Occipital lobe (tissue), 3 donors: ENCODE measurements at places on chromosomes 12 and 14. TPM values are rescaled to one million over a fixed set of nuclear protein-coding genes. Genes with fewer than 3 reads are reported as not detected.

DNA sequence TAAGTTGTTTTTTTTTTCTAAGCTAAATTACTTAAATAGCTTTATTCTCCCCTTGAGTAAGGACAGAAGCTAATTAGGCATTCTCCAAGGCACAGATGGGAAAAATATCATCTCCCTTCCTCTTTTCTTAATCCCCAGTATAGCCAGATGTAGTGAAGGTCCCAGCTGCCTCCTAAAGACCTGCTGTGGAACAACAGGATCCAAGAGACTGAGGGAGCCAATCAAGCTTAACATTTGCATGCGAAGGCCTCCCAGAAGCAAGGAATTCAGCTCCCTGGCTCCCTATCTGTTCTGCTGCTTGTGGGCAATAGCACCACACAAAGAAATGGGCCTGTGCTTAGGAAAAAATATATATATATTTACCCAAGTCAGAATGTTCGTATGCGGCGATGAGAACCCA is 255.2 kb downstream of the SYT1 start:
- DNase-seq: no peak

GRCh38 chr12:103272949-103273348 is 222.8 kb downstream of the C12orf42 start:
- DNase-seq: no peak

DNA sequence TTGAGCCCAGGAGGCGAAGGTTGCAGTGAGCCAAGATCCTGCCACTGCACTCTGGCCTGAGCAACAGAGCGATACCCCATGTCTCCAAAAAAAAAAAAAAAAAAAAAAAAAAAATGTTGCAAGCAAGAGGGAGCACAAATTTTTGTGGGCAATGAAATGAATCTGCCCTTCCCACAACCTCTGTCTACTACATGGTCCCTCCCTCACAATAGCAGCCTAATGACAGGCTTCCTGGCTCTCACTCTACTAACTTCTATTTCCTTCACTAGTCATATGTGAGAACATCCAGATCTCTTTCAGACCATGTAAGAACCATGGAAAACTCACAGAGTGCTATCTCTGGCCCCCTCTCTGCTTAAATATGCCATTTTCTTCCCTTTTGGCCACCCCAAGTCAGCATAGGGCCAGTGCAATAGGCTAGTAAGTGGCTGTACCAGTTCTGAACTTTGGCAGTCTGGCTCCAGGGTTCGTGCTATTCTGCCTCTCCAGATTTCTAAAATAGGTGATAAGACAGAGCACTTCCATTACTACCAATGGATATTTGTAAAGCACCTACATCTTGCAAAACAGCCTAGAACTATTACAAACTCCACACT is 7.1 kb downstream of the OSBPL8 start:
- no peak for DNase-seq

- no peak for DNase-seq
Observed at GRCh38 chr12:128767518-128767917, 56.2 kb downstream of the SLC15A4 start.

- DNase-seq: no peak
Observed at GRCh38 chr12:11059784-11060183, 2.3 kb downstream of the TAS2R46 start.

DNA sequence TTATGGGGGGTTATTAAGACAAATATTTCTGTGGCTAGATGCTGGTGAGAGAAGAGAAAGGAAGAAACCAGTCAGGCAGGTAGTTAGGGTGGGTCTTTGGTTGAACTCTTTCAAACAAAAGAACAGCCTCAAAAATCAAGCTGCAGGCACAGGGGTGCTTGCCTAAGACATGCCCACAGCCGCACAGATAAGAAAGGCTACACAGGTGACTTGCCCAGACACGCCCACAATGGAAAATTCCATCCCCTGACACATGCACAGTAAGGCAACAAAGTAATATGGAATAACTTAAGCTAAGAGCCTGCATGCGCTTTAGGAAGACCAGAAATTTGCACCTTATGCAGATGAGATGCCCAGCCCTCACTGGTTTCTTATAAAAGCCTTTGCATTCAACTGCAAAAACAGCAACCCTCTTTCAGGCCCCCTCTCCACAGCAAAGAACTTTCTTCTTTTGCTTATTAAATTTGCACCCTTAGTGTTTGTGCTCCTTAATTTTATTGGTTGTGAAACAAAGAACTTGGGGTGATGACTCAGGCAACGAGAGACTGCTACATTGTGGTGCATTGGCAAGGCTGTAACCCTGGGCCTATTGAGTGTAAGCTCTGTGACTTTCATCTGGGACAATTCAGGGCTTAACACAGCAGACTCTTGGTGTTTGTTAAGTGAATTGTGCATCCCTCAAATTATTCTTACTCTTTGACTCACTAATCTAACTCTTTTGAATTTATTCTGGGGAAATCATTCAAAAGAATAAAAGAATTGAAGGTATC is 149.4 kb downstream of the RPAP3 start:
- DNase-seq: no peak

DNA sequence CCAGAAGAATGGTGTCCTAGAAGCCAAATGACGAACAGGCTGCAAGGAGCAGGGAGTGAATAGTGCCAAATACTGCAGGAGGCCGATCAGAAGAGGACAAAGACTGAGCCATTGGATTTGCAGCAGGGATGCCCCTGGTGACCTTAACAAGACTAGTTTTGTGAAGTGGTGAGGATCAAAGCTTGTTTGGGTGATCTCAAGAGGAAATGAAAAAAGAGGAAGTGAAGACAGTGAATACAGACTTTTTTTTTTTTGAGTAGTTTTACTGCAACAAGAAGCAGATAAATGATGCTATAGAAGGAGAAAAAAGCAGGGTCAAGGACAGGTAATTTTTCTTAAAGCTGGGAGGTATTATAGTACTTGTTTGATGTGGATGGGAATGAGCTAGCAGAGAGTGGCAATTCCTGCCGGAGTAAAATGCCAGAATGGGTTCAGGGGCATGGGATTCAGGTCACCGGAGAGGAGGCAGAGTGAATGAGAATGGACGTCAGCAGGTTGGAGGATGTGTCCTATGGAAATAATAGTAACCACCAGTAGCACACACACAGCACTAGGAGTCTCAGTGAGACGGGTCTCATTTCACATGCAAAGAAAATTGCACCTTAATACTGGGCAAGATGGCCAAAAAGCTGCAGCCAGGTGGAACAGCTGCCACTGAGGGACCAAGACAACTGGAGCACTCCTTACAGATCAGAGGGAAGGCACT is 345.8 kb upstream of the CCDC196 start:
- no peak for DNase-seq

- DNase-seq: no peak
Observed at GRCh38 chr14:63342371-63342770, 23.6 kb upstream of the GPHB5 start.

DNA sequence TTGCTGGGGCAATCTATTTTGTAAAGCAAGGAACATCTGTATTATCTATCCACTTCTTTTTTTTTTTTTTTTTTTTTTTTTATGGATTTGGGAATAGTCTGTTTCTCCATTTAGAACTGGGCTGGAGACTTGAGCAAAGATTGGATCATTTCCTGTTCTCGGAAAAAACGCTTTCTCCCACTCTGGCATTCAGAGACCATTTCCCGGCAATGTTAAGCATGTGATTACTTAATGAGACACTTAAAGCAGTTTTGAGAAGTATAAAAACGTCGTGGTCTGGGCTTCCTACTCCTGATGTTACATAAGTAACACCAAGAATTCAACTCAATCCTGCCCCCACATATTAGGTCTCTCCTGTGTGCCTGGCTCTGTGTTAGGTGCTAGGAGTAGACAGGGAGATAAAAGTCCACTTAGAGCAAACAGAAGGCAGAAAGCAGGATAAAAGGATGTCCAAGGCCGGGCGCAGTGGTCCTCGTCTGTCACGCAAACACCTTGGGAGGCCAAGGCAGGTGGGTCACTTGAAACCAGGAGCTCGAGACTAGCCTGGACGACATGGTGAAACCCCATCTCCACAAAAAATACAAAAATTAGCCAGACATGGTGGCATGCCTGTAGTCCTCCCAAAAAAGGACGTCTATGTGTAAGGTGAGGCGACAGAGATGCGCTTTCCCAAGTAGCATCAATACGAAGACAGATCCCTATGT is 152.1 kb upstream of the GSC start:
- DNase-seq: no peak

DNA sequence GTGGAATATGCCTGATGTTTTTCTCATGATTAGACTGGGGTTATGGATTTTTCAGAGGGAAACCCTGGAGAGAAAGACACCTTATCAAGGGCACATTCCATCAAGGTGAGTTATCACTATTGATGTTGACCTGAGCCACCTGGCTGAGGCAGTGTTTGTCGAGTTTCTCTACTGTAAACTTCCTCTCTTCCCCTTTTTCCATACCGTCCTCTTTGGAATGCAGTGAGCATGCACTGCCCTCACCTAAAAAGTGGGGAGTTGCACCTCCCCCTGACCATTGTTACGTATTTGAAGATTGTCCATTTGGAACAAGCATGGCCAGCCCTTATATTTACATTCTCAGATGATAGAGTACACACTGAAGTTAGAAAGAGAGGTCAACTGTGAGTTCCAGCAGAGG is 53.9 kb upstream of the PWP1 start:
- no peak for DNase-seq

GRCh38 chr12:108312693-108313189 is 26.4 kb downstream of the CMKLR1 start:
- DNase-seq: no peak

DNA sequence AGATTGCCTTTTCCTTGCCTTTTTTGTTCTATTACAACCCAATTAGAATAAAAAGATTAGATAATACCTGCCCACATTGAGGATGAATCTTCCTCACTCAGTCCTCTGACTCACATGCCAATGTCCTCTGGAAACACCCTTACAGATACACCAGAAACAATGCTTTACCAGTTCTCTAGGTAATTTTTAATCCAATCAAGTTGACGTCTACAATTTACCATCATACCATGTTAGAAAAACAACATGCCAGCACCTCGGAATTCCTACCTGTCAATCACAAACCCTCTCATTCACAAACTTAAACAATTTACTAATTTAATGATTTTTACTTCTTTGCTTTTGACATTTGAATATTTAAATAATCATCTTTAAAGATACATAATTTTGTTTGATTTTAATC is 953.8 kb downstream of the TRHDE start:
- DNase-seq: no peak

DNA sequence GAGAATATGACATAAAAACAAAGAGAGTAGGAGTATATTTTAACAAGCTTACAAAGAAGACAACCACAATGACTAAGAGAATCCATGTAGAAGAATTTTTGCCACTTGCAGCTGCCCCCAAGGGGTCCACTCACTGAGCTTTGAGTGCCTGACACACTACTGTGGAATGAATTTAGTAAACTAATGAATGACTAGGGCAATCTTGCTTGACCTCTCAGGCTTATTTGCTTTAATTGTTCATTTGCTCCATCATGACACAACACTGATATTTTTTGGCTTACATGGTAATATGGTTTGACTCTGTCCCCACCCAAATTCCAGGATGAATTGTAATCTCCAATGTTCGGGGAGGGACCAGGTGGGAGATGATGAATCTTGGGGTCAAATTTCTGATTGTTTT is 249.1 kb upstream of the FAR2 start:
- DNase-seq: no peak

GRCh38 chr14:100535287-100536120 is 51.7 kb downstream of the BEGAIN start:
- DNase-seq: no peak

DNA sequence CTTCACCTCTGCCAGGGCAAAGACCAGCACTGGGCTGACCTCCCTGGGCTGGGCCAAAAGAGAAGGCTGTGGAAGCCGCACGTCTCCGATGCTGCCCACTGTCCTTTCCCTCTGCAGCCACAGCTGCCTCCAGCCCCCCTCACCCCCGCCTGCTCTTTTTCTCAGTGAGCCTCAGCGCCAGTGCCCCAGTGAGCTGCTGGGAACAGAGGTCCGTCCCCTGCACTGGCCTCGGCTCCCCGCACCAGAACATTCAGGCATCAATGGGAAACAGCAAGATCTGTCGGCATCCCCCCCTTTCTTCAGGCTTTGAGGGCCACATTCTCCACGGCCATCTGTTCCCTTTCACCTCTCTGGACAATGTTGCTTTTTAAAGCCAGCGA is 398.1 kb downstream of the ZFP36L1 start:
- DNase-seq: no peak

- DNase-seq: no peak
Observed at GRCh38 chr12:57739914-57740538, 1.5 kb upstream of the AGAP2 start.

SPTSSA gene
- total RNA-seq: 15.9 TPM

SPATS2 gene
- total RNA-seq: 58.2 TPM

PIK3C2G gene
- total RNA-seq: 0.31 TPM

ARHGEF40 gene
- total RNA-seq: 15.9 TPM

MDGA2 gene
- total RNA-seq: 61.9 TPM

GOLT1B gene
- total RNA-seq: 48.7 TPM

SMCO2 gene
- 0.78 TPM for total RNA-seq

FSCB gene
- not detected for total RNA-seq

PGF gene
- 2.0 TPM for total RNA-seq
